Activated CD8-positive, alpha-beta memory T cell treated with anti-CD3 and anti-CD28 coated beads, Interleukin-2, amount 10 ng/mL, durations not matched to agents 7 days and 5 days (primary cell): ENCODE measurements at places on chromosomes 1 and 21.

DNA sequence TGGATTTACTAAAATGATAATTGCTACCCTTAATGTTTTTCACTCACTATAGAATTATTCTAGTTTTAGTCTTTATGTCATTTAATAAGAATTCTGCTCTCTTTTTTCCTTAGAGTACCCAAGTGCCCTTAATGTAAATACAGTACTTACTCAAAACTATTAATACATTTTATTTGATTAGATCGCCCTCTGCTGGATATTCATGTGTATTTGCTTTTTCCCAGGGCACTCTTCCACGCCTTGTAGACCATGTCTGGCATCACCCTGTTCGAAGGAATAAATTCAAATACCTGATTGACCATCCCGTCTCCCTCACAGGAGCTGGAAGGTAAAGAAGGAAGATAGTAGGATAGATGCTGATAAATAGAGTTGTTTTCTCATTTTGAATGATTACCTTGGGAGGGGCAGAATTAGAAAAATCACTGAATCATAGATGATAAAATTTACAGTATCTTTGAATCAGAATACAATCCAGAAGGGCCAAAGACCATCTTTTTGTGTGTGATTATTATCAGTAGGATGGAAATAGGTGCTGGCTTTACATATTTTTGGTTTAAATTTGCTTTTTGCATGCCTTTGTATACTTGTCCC, 4.1 kb downstream of the AXDND1 start:
- DNase-seq = no peak

GRCh38 chr1:242534753-242535152, 10.3 kb upstream of the PLD5 start:
- DNase-seq = no peak

DNA sequence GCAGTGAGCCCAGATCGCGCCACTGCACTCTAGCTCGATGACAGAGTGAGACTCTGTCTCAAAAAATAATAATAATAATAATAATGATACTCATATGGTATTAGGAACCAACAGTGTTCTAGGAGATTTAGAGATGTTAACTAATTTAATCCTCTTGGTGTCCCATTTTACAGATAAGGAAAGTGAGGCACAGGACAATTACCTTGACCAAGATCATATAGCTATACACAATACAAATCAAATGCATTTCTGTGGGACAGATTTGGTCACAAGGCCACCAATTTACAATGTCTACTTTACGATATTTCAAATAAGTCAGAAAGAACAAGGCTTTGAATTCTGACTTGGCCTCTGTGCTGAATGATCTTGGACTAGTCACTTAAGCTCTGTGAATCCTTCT, 2.2 kb upstream of the ZMYM4 start:
- DNase-seq = no peak

DNA sequence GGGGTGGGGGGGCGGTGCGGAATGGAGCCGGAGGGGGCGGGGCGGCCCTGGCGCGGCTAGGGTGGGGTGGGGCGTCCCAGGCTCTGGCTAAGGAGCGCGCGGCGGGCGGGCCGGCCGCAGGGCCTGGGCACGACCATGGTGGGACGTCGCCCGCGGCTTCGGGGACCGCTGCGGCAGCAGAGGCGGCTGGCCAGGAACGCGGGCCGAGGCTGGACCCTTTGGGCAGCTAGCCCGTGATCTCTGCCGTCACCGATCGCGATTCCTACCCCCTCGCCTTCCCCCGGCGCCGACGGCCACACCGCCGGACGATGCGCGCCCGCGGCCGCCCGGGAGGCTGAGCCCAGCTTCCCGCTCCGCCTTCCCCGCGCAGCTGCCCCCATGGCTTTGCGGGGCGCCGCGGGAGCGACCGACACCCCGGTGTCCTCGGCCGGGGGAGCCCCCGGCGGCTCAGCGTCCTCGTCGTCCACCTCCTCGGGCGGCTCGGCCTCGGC, at the start of gene MAP3K21:
Gene MAP3K21 (plus strand): TSS at position 74 of the 491 bp plus-strand sequence. CDS start 305 bp downstream, at position 379.
- DNase-seq = no peak

- no peak for DNase-seq
Observed at GRCh38 chr1:13751458-13751871, 51.5 kb downstream of the PRDM2 start.

DNA sequence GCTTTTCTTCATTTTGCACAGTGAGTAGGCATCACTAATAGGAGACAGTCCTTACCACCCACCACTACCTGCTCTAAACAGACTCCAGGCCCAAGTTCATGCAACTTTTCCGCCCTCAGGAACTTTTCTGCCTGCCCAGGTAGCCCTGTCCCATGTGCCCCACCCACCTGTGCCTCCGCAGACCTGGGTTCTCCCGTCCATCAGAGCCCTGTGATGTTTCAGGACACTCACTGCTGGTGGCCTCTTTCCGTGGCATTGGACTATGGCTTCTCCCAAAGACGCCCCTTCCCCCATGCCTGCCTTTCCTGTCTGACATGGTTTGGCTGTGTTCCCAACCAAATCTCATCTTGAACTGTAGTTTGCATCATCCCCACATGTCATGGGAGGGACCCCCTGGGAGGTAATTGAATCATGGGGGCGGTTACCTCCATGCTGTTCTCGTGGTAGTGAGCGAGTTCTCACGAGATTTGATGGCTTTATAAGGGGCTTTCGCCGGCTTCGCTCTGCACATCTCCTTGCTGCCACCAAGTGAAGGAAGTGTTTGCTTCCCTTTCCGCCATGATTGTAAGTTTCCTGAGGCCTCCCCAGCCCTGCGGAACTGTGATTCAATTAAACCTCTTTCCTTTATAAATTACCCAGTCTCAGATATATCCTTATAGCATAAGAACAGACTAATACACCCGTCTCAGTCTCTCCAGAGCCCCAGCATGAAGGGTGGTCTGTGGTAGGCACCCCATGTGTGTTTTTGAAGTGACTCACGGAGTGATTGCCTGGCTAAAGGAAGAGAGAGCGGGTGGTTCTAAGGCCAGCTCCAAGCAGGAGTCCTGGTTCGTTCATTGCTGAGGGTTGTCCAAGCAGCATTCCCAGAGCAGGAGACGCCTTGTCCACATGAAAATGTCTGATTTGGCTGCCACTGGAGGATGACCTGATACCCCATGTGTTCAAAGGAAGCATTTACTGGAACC, 86.0 kb upstream of the ZBTB40 start:
- DNase-seq = no peak

DNA sequence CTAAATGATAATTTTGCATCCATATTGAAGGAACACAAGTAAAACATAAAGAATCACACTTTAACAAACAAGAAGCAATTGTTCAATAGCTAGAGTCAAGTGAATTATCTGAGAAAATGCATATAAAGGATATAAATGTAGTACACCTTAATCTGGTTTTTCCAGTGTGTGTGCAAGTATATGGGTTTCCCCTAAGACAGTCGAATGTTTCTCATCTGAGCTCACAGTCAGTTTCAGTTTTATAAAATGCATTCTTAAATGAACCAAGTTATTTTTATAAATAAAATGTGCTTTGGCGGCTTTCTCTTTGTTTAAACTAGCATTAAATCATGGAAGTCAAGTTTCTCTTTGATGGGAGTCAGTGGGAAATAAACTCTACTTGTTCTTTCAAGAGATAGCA, 125.9 kb downstream of the PTPRC start:
- no peak for DNase-seq

DNA sequence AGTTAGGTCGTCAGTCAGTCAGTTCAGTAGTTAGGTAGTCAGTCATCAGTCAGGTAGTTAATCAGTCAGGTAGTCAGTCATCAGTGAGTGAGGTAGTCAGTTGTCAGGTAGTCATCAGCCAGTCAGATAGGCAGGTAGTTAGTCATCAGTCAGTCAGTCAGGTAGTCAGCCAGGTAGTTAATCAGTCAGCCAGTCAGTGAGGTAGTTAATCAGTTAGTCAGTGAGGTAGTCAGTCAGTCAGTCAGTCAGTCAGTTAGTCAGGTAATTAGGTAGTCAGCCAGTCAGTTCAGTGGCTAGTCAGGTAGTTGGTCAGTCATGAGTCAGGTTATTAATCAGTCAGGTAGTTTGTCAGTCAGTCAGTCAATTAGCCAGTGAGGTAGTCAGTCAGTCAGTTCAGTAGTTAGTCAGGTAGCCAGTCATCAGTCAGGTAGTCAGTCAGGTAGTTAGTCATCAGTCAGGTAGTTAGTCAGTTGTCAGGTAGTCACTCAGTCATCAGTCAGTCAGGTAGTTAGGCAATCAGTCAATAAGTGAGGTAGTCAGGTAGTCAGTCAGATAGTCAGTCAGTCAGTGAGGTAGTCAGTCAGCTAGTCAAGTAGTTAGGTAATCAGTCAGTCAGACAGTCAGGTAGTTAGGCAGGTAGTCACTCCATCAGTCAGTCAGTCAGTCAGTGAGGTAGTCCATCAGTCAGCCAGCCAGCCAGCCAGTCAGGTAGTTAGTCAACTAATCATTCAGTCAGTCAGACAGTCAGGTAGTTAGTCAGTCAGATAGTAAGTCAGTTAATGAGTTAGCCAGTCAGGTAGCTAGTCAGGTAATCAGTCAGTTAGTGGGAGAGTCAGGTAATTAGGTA, 16.2 kb downstream of the KRTAP10-1 start:
- DNase-seq = no peak

GRCh38 chr1:115714572-115715141, 53.9 kb downstream of the CASQ2 start:
- DNase-seq = no peak

GRCh38 chr1:163912170-163912884, 590.6 kb downstream of the NUF2 start:
- DNase-seq = no peak
